ENCODE measurements at places on chromosomes 11 and 22.

DNA sequence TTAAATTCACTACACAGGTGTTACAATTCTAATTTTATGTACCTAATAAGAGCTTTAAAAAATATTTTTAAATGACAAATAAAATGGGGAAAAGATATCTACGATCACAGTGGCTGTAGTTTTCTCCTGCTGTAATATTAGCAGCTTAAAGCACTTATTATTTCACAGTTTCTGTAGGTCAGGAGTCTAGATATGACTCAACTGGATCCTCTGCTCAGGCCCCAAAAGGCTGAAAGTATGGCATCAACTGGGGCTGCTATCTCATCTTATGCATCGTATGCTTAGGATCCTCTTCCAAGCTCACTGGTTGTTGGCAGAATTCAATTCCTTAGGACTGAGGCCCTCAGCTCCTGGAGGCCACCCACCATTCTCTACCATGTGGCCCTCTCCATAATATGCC lies 12.8 kb downstream of the FBXO3 start:
- DNase-seq = no peak

- no peak for DNase-seq
These were observed 24.2 kb downstream of the KREMEN1 start for GRCh38 chr22:29096736-29097669.

DNA sequence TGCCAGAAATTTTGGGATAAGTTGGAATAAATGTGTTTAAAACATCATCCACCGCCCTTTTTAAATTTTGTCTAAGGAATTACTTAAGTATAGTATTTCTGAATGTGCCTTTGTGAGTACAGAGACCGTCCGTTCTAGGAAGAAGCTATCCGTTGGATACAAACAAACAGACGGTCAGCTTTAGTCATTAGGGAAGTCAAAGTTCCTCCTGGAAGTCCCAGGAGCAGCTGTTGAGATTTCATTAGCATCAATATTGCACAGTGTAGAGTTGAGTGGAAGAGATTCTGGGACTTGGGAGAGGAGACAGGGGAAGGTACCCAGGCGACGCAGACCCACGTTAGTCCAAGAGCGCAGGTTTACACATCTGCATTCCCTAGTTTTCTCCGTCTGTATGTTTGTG lies 15.7 kb upstream of the ADSL start:
- no peak for DNase-seq

GRCh38 chr11:123103326-123103980 lies 41.5 kb upstream of the HSPA8 start:
- DNase-seq = no peak

DNA sequence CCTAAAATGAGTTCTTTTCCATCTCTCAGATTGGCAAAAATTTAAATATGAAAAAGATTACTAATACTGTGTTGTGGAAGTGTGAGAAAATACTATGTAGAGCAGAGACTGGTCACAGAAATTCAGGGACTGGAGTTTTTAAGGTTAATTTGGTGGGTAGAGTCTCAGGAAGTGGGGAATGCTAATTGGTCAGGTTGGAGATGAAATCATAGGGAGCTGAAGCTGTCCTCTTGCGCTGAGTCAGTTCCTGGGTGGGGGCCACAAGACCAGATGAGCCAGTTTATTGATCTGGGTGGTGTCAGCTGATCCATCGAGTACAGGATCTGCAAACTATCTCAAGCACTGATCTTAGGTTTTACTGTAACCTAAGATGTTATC lies 29.4 kb upstream of the TMEM86A start:
- no peak for DNase-seq

DNA sequence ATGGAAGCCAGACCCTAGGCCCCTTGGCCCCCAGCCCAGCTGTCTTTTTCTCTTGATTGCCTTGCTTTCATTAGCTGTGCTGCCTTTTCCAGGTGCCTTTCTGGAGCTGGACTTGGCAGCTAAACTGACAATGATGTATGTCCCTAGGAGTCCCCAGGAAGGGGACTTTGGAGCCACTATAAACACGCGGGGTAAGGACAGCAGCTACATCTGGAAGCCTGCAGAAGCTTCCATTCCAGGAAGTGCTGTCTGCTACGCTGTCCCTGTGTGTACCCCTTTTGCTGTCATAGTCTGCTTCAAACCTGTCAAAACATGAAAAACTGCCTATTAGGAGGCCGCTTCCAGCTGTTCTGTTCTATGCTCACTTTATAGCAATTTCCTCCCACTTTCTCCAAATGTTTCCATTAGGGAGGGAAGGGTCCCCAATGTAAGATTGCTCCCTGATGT lies 153.3 kb upstream of the RAG2 start:
- DNase-seq = no peak

DNA sequence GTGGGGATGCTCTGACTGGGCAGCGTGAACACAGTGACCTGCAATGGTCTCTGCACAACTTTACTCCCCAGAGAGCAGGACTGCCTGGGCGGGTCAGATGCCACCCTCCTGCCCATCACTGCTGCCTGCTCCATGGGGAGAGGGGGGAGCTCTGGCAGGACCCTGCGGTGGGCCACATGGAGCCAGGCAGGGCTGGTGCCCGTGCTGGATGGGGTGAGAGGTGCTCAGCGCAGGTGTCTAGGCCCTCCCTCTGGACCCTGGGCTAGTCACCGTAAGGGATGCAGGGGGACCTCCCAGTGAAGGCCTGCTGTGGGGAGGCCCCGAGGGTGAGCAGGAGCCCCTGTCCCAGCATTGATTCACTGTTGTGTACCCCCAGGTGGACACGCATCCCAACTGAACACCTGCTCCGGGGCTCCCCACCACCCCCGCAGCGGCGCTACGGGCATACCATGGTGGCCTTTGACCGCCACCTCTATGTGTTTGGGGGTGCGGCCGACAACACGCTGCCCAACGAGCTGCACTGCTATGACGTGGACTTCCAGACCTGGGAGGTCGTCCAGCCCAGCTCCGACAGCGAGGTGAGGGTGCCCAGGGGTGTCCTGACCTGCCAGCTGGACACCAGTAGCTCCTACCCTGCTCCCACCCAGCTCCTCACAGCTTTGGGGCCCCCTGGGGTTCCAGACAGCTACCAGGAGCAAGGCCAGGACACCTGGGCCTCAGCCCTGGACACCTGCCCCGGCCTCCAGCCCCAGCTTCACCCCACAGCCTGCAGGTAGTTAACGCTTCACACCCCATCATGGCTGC lies 9.4 kb downstream of the LZTR1 start:
- no peak for DNase-seq

GRCh38 chr11:33225371-33225770 lies 31.8 kb upstream of the HIPK3 start:
- DNase-seq = no peak

DNA sequence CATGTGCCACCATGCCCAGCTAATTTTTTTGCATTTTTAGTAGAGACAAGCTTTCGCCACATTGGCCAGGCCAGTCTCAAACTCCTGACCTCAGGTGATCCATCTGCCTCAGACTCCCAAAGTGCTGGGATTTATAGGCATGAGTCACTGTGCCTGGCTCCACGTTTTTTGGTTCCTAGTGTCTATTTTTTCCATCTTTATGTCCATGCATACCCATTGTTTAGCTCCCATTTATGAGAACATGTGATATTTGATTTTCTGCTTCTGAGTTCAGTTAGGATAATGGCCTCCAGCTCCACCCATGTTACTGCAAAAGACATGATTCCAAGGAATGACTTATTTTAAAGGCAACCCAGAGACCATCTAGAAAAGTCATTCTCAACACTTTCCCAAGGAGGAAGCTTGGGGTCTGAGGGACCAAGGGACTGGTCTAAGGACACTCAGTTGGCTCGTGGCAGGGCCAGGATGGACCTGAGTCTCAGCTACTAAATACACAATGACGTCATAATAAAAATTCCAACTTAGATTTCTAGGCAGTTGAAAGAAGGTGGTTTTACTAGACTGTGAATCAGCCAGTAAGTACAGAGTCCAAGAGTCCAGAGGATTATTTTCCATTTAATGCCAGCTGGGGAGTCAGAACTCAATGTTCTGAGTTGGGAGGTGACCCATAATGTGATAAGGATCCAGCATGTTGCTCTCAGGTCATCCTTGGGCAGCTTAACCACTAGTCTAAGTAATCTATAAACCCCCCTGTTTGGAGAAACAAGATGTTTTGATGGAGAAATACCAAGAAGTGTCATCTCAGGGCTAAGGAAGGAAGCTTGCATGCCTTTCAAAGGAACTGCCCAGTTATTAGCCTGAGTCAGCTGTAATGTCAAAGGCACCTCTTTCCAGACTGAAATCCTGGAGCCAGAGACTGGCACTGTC lies 39.4 kb downstream of the ABTB2 start:
- DNase-seq = no peak

DNA sequence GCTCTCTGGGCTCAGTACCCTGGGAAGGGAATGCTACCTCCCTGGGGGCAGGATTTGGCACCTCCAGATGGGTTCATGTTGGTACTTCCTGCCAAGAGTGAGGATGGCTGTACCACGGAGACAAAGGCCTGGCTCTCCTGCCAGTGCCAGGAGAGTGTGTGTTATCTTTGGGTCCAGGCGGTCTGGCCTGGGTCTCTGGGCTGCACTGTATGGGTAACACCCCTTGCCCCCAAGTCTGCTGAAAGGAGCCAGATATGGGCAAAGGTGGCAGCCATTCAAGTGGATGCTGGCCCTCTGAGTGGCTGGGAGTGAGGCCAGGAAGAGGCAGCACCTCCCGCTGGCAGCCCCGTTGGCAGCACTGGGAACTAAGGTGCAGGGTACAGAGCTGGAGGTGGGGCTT lies 91.5 kb downstream of the NECTIN1 start:
- no peak for DNase-seq

GRCh38 chr11:89421718-89422117 lies 69.5 kb downstream of the NOX4 start:
- no peak for DNase-seq

GRCh38 chr22:17890245-17890671 lies 116.0 kb upstream of the BID start:
- DNase-seq = no peak

DNA sequence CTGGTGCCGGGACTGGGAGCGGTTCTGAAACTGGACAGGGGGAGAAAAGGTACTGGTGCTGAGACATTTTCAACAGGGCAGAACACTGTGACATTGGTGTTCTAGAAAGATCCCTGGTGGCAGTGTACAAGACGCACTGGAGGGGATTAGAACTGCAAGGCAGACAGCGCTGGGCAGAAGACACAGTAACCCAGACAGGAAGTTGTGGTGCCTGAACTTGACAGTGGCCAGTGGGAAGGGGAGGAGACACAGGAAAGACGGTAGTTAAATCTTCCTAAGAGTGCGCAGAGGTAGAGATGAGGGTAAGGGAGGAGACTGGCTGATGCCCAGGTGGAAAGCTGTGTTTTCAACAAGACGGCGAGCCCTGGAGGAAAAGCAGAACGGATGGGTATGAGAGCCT lies 24.5 kb downstream of the FAM227A start:
- DNase-seq = no peak

GRCh38 chr11:43523632-43524031 lies 156.9 kb upstream of the HSD17B12 start:
- no peak for DNase-seq

DNA sequence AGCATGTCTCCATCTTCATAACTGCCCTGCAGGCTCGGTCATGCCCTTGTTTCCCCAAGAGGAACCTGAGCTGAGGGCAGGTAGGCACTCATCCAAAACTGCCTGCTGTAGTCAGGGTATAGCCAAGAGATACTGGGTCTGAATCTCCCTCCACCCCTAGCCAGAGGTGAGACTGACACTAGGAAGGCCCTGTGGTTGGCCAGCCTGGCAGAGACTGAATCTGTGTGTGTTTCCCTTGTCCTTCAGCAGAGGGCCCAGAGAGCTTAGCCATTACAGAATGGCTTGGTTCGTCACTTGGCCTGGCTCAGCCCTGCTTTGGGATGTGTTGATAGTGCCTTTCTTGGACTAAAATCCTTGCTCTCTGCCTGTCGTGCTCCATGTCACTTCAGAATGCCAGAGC lies 79.3 kb upstream of the SUSD2 start:
- DNase-seq = no peak

DNA sequence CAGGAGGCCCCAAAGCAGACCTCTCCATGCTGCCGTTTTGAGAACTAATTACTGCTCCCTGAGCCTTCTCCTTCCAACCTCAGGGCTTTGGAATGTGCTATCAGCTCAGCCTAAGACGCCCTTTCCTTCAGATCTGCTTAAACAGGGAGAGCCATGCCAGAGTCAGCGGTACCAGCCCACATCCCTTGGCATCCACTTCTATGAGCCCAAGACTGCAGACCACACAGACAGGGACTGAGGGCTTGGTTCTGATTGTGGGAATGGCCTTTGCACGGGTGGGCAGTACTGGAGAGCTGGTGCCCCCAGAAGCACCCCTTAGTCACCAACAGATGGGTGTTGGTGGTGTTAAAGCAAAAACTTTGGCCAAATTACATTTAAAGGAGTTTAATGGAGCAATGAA lies 146.5 kb downstream of the TTC17 start:
- no peak for DNase-seq

GRCh38 chr11:117019871-117020270 lies 78.4 kb downstream of the SIK3 start:
- DNase-seq = no peak

DNA sequence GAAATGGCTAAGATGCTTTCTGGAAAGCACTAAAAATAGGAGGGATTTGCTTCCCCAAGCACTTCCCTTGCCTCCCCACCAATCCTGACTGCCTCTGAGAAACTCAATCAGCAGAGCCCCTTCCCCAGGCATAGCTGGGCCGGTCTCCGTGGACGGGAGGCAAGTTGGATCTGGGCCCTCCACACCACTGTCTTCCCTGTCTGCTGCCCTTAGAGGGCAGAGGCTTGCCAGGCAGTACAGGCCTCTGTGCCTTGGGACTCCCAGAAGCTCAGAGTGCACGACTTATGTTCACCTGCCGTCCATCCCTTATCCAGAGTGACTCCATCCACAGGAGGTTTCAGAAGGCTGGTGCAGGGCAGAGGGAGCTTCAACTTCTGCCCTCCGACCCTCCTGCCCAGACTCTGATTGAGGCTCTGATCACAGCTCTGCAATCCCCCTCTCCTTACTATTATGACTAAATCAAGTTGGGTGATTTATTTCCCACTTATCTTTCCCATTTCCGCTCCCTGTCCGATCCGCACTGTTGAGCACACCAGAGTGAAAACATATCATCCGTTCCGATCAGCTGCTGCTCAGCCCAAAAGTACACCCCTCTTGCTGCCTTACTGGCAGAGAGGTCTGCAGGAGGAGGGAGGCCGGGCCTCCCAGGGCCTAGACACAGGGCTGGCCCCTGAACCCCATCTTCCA lies 71.8 kb downstream of the DSCAML1 start:
- no peak for DNase-seq
